ENCODE measurements at places on chromosomes 7 and 10.

DNA sequence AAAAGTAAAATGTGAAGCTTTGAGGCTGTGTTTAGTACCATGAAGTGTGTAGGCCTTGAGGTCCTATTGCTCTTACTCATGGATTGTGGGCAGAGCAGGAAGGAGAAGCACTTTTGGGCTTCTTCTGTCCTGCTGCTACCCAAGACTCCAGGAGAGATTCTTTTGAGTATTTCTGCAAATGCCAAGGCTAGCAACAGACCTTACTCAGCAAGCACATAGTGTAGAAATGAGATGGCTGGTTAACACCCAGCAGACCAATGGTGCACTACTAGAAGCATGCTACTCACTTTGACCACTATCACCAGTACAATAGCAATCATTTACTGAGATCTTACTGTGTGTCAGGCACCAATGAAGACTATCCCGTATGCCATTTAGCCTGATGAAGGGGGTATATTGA lies 3.2 kb downstream of the PLPP4 start:
- no peak for DNase-seq

DNA sequence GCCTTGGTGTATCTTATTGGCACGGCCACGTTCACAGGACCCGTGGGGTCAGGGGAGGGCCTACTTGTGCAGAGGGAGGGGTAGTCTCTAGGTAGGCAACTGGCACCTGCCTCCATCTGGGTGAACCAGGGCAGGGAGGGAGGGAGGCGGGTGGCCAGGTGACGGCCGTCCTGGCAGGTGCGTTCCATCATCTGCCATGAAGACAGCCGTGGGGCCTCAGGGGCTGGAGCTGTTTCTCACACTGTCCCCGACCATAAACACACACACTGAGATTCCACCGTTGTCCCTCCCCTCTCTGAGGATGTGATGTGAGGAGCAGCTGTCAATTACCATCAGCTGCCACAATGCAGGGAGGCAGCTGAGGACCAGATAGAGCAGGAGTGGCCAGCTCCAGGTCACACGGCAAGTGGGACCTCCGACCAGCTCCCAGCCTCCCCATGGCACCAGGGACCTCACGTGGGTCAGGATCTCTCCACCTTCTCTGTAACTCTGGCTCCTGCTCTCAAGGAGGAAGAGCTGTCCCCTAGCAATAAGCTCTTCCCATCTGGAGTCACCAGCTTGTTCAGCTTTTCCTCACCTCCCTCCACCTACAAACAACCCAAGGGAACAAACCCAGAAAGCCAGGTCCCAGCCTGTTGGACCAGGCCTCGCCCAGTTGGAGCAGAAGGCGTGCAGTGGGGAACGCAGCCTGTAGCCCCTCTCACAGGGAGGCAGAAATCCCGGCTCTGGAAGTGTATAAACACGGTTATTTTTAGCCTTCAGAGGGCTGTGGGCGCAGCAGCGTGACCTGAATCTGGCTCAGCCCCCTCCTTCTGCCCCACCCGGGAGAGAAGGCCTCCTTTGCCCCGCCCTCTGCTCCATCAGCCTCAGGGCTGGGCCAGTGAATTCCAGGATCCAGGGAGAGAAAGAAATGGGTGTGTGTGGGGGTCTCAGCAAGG lies 33.1 kb downstream of the ZMIZ1 start:
- no peak for DNase-seq

GRCh38 chr10:127910464-127910770 lies 3.5 kb downstream of the PTPRE start:
- no peak for DNase-seq

DNA sequence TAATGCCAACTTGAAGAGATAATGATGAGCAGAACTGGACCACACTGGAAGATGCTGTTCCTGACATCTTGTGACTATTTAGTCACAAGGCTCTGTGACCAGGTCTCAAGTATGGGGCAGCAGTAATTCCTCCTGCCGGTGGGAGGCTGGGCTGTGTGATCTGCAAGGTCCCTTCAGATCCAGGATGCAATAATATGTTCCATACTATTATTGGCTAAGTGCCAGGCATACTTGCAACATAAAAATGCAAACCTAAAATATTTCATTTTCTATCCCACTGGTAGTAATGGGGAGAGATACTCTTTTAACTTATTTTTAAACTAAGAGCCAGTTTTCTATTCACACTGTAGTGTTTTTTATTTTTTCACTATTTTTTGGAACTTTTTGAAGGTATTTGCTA lies 171.5 kb downstream of the CYP26A1 start:
- DNase-seq, result no peak

GRCh38 chr10:61682323-61682722 lies 19.6 kb downstream of the CABCOCO1 start:
- DNase-seq, result no peak

DNA sequence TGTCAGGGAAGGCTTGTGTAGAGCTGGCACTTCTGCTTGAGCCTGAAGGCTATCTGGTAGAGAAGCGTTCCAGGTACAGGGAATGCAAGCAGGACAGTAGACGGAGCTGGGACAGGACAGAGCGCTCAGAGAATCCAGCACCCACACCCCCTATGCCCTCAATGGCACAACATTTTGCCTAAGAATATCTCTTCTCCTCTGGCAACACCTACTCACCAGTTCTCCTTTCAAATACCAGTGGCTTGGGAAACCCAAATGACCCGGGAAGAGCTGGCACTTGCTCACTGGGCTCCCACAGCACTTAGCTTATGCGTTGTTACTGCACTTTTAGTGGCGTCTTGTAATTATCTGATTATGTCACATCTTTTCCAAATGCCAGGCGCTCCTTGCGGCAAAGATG lies 118.6 kb downstream of the RNF216 start:
- no peak for DNase-seq
